Right ventricle myocardium inferior (tissue), 1 donor: ENCODE measurements at places on chromosomes 2 and 18. TPM values are rescaled to one million over a fixed set of nuclear protein-coding genes. Genes with fewer than 3 reads are reported as not detected.

The EVX2 gene
- total RNA-seq, result not detected

The VWC2L gene
- not detected for total RNA-seq

The NEURL3 gene
- total RNA-seq, result 0.14 TPM

The LYPD1 gene
- total RNA-seq, result not detected

The TUBA4B gene
- total RNA-seq, result not detected

The CHRND gene
- not detected for total RNA-seq

The NTSR2 gene
- total RNA-seq, result not detected

The GKN2 gene
- not detected for total RNA-seq

The FNDC4 gene
- 2.9 TPM for total RNA-seq

The SLC35G4 gene
- not detected for total RNA-seq

The EVA1A gene
- 0.84 TPM for total RNA-seq

The FBXO15 gene
- not detected for total RNA-seq

The SNTG2 gene
- total RNA-seq, result 2.4 TPM

The PROC gene
- total RNA-seq, result not detected

The MAP3K2 gene
- 23.4 TPM for total RNA-seq

GRCh38 chr18:49697757-49698524 lies 115.4 kb downstream of the ACAA2 start:
- DNase-seq, result no peak

DNA sequence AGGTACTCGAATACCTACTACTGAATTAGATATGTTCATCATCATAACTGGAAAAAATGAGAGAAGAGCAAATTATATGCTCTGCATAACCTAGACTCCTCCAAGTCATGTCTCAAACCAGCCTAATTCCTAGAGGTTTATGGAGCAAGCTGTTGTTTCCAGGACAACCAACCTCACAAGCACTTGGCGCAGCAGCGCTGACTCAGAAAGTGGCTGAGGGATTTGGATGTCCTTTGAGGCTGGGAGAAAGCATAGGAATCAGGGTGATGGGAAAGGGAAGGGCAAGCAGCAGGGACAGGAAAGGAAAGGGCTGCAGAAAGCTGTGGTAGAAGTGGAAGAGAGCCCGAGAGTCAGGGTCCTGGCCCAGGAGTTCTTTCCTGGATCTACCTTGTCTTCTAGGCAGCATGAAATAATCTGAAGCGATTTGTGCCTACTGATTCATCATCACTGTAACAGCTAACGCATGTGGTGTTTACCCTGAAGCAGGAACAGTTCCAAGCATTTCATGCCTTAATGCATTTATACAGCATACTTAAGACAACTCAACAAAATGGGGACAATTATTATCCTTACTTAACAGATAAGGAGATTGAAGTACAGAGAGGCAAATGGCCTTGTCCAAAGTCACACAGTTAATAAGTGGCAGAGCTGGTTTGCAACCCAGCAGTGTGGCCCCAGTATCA lies 3.7 kb downstream of the PLEK start:
- no peak for DNase-seq

GRCh38 chr2:208065476-208065875 lies 40.1 kb upstream of the PLEKHM3 start:
- no peak for DNase-seq

DNA sequence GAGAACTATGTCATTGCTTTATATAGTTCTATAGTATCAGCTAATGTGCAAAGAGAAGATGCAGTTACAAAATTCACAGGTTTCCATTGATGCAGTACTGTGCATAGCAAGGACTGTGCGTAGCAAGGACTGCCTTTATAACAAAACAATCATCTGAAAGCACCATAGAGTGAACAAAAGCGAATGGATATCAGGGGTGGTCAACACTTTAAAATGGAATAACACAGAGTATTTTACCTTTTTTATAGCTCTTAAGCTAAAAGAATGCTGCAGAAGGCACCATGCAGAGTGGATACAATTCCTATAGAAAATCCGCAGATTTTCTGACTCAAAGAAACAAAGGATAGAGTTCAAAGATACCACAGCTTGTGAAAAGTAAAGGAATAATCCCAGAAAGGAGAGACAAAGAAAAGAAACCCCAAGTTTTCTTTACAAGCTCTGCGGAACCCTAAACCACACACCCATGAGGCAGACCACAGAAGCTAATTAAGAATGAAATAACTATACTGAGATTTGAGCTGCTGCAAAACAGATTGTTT lies 229.9 kb upstream of the DTNA start:
- DNase-seq, result no peak

DNA sequence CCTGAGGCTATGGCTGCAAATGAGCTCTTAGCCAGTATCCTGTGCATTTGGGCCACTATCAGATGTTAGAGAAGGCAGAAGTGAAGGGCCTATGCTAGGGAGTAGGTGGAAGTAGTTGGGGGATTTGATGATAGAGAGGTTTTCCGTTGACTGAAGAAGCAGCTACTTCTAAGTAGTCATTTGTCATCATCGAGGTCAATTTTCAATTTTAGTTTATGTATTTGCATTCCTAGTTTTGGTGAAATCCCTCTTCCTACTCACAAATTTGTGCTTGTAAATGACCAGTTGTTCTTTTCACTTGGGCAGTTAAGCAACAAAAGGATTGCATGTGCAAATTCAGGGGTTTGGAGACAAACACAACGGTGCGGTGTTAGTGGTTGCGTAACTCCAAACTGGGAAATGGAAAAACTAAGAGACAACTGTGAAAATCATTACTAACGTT lies 48.5 kb upstream of the PELI1 start:
- DNase-seq, result no peak

- no peak for DNase-seq
These were observed 660.7 kb upstream of the CNTNAP5 start for GRCh38 chr2:123364243-123364896.

DNA sequence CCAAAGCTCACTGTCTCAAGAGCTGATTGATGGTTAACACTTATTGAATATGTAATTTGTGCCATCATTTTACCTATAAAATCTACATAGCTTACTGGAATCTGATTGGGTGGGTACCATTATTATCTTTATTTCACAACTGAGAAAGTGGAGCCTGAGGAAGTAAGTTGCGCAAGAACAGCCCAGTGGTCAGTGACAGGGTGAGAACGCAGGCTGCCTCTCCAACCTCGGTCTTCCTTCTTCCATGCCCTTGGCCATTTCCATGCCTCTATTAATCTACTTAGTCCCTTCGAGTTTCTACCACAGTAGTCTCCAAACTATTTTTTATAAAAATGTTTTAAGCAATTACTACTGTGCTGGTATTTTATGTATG lies 390.9 kb upstream of the VWC2L start:
- DNase-seq, result no peak

DNA sequence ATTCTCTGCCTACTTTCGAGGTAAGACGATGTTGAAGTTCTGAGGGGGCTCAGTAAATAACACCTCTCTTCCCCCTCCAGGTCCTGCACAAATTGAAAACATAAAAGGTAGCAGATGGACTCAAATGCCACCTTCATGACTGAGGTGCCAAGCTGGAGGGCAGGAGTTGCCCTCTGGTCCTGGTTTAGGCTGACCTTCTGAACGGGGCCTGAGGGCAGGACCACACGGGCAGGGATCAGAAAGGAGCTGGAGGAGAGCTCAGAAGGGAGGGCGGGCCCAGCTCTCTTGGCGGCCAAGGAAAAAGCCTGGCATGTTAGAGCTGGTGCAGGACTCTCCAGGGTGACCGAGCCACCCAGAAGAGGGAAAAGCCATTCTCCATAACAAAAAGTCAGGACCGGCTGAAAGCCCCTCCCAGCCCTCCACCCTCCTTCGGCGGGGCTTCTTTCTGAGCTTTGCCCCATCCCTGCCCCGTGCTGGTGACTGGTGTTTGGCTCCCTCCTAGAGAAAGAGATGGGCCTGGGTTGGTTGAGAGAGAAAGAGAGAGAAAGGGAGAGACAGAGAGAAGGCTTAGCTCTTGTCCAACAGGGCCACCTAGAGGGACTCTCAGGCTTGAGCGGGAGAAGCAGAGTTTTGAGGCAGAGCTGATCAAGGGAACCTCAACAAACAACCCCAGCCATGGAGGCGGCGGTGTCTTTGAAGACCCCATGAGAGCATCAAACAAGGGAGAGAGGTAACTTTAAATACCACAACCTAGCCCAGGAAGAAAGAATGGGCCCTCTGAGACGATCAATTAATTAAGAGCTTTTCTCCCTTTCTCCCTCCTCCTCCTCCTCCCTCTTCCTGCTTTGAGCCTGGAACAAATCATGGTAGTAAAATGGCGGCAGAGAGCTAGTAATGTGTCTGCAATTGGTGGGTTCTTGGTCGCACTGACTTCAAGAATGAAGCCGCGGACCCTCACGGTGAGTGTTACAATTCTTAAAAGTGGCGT lies 50.8 kb downstream of the WIPF1 start:
- DNase-seq, result no peak

DNA sequence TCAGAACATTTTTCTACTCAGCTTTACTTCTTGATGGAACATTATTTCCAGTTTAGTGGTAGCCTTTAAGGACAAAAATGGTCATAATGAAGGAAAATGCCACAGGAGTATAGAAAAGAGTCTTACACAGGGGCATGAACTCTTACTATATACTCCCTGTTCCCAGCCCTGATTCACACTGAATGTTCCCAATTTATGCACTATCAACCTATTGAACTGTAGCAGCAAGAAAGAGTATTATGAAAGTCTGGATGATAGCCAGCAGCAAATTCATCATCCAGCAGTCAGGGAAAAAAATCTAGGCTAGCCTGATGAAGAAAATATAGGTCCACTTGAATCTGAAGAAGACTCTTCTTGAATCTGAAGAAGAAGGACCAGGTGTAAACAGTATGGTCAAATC lies 1170.3 kb upstream of the CHAC2 start:
- no peak for DNase-seq

DNA sequence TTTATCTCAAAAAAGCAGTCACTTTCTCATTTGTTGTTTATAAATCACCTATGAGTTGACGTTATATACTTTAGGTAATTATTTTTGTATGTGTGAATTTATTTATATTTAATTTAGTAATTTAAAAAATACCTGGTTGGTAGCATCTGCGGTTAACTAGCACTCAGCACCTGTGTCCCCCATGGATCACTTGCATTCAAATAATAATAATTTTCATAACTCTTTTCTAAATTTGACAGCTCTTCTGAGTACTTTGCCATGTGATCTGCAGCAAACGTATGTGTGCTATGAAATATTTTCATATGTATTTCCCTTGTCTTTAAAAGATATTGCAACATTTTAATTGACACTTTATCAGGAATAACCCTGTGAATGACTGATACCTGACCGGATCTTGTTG lies 88.1 kb downstream of the CMPK2 start:
- DNase-seq, result no peak

GRCh38 chr2:232325324-232326273 lies 53.0 kb upstream of the ALPP start:
- peak; percentile 84 for DNase-seq

GRCh38 chr2:134323777-134324176 lies 69.9 kb downstream of the MGAT5 start:
- DNase-seq, result no peak

GRCh38 chr2:222102575-222103349 lies 196.0 kb downstream of the PAX3 start:
- DNase-seq, result no peak

GRCh38 chr2:63622751-63623150 lies 34.0 kb downstream of the MDH1 start:
- DNase-seq, result no peak

DNA sequence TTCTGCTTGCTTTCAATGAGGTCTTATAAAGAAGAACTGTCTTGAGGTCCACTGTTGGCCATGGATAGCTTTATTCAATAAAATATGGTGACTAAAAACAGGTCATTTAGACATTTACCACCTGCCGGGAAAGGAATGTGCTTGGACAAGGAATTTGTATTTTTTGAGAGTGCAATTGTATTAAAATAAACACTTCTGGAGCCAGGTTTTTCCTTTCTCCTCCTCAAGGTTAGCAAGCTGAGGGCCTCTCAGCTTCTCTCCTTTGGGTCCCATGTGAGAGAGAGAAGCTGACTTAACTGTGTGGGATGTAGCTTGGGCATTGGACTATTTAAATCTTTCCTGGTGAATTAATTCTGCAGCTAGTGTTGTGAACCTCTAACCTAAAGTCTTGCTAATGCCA lies 321.0 kb downstream of the MEIS1 start:
- no peak for DNase-seq

DNA sequence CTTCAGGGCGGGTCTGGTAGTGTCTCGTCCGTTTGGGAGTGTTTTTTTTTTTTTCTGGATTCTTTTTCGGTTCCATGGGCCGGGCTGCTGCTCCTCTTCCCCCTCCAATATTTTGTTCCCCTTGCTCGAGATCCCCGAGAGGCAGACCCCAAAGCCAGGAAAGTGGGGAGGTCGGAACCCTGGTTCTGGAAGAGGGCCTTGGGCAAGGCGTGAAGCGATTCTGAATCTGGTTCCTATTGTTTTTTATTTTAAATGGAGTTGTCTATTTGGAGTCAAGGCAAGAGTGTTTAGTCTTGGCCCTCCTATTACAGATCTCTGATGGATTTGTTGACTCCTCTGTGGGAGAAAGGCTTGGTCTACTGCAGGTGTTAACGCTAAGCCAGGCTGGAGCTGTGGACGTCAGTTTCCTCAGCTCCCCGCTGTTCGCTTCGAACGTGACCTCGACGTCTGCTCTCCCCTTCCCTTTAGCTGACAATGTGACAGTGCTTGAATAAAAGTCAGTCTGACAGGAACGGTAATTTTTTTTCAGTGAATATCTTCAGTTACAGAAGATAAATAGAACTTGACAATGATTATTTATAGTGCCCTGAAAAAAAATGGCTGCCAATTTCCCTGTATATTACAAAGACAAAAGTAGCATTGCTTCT lies 683 bp upstream of the DNAJC27 start:
- no peak for DNase-seq

DNA sequence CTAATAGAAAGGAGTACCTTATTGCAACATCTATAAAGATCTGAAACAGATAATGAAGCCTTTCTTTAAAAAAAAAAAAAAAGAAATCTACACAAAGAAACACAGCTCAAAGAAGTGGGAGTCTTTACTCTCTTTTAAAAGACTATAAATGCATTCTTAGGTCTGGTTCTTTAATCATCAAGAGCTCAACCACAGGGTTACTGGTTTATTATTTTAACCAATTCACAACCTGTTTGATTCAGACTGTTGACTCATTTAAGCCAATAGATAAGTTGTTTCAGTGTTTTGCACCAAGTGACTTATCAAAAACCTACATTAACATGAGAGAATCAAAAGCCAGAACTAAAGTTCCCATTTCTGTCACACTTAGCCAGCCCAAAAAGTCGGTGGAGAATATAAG lies 93.1 kb downstream of the TCF4 start:
- DNase-seq, result no peak

DNA sequence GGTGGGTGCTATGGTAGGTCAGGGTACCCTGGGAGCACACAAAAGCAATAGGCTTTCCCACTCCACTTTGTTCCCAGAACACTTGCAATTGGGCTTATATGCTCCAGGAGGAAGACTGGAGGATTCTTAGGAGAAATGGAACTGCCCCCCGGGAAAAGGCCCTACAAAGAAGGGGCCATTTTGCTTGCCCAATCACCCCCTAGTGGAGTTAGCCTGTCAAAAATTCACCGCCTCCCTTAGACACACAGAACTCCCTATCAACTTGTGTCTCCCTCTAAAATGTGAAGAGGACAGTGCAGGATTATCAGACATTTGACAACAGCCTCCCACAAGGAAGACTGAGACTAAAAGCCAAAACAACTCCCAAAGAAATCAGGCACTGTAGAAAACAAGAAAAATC lies 36.5 kb downstream of the NLRC4 start:
- DNase-seq, result no peak

GRCh38 chr18:62152844-62153243 lies 34.0 kb downstream of the PIGN start:
- no peak for DNase-seq

GRCh38 chr2:214103276-214104001 lies 307.4 kb upstream of the VWC2L start:
- no peak for DNase-seq

GRCh38 chr18:27887711-27888495 lies 289.0 kb downstream of the CDH2 start:
- no peak for DNase-seq
